ENCODE measurements at places on chromosomes 3 and 15.
A peak's percentile ranks its signal among the peaks of the same experiment; 100 is the strongest.

GRCh38 chr15:81336568-81336967 lies 12.6 kb upstream of the STARD5 start:
- no peak for DNase-seq

- DNase-seq: no peak
These were observed 133.5 kb downstream of the KCNMB2 start for GRCh38 chr3:178669758-178670157.

- no peak for DNase-seq
These were observed 100.2 kb upstream of the PTX3 start for GRCh38 chr3:157336252-157337009.

DNA sequence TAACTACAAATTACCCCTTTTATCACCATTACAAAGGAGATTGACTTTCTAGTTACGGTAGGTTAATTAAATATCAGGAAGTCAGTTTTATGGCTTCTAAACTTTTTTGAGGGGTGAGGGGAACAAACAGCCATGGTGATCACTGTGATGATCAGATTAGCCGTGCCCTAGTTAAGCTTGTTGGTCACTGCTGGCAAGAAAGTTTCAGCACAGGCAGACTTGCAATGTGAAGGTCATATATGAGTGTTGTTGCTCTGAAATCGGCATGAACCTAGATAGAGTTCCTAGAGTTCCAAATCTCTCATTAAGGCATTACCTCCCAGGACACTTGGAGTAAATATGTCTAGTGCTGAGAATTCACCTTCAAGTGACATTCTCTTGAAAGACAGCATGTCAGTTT lies 156.6 kb downstream of the GHSR start:
- DNase-seq: no peak

GRCh38 chr3:105835606-105836005 lies 33.2 kb downstream of the CBLB start:
- DNase-seq: no peak

DNA sequence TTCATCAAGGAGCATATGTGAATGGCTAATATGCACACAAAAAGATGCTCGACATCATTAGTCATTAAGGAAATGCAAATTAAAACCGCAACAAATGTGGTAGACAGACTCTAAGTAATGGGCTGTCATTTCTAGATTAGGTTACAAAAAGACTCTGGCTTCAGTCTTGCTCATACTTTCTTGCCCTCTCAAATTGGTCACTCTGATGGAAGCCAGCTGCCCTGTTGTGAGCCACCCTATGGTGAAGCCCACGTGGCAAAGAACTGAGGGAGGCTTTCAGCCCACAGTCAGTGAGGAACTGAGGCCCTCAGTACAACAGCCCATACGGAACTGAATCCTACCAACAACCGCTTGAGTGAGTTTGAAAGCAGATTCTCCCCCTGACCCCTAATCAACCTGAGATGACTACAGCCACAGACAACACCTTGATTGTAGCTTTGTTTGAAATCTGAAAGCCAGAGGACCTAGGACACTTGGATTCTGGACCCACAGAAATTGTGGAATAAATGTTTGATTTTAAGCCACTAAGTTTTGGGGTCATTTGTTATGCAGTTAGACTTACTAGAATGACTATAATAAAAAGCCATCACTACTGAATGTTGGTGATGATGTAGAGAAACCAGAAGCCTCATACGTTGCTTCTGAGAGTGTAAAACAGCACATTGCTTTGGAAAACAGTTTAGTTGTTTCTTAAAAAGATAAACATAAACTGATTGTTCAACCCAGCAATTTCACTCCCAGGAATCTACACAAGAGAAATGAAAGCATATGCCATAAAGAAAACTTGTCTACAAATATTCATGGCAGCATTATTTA lies 45.7 kb downstream of the EHHADH start:
- DNase-seq: peak; percentile 32

- peak; percentile 54 for DNase-seq
These were observed at the start of gene PLCL2 for GRCh38 chr3:16884748-16885592. TSS of gene PLCL2 (plus strand) at chr3:16884955. CDS start at chr3:16885040, 85 bp downstream.

DNA sequence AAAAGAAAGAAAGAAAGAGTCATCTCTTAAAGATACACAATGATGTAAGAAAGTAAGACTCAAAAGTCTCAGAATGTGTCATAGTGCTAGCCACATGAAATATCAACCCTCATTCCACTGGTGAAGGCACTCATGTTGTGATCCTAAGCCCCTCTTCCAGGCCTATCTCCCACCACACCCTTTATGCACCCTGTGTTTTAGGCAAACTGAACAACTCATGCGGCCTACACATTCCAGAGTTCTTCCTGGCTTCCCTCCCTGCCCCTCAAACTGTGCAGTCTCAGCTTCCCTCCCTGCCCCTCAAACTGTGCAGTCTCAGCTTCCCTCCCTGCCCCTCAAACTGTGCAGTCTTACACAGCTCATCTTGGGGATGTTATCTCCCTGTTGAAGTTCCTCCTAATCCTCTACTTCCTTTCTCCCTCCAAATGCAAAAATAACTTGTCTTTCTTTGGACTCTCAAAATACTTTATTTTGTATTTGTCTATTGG lies 69.0 kb upstream of the FNDC3B start:
- DNase-seq: no peak

GRCh38 chr15:41182266-41182665 lies 48.3 kb downstream of the EXD1 start:
- DNase-seq: no peak

DNA sequence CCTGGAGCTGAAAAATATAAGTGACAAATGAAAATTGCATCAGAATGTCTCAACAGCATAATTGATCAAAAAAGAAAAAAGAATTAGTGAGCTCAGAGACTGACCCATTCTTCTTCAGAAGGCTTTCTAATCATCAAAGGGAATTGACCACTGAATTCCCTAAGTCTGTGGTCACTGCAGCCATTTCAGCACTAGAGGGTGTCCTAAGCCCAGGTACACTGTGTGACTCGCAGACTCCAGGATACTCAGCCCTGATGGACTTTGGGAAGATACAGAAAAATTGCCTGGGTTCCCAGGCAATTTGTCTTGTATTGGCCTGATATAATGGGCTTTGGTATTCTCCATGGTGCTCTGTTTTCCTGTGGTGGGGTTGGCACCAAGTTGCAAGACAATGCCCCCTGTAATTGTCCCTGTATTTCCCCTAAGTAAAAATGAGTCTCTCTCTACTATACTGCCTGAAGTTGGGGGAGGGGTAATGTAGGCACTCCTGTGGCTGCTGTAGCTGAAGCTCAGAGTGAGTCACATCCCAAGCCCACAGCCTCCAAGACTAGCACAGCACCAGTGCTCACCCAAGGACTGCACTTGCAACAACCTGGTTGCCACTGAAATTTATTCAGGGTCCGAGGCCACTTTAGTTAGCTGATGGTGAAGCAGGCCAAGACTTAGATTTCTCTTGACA lies 256.0 kb upstream of the STAC start:
- no peak for DNase-seq

- no peak for DNase-seq
These were observed 27.4 kb upstream of the SNTN start for GRCh38 chr3:63624941-63625560.

- no peak for DNase-seq
These were observed 20.4 kb downstream of the COLQ start for GRCh38 chr3:15501126-15501525.

- DNase-seq: no peak
These were observed 14.9 kb upstream of the LEKR1 start for GRCh38 chr3:156811089-156811862.

- no peak for DNase-seq
These were observed 11.7 kb downstream of the MAP1A start for GRCh38 chr15:43529141-43529540.

GRCh38 chr15:86663304-86663703 lies 583.6 kb downstream of the AGBL1 start:
- DNase-seq: no peak

DNA sequence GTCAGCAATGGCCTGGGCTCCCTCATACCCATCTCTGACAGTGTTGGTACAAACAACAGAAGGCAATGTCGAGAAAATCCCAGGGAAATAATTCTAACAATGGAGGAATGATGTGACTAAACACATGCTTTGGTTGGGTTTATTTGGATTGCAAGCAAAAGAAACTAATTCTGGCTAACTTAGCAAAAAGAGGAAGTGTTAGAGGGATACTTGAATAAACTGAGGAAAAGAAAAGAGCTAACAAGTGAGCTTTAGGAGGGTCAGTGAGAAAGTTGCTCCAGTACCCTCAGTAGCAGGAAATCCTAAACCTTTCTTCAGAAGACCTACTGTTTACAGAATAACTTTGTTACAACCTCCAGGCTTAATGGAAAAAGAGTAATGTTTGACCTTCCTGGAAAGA lies 264.6 kb upstream of the WNT5A start:
- DNase-seq: no peak

GRCh38 chr15:67335534-67336222 lies 81.1 kb downstream of the IQCH start:
- DNase-seq: no peak

- no peak for DNase-seq
These were observed 15.0 kb downstream of the FRMD4B start for GRCh38 chr3:69370901-69371301.

DNA sequence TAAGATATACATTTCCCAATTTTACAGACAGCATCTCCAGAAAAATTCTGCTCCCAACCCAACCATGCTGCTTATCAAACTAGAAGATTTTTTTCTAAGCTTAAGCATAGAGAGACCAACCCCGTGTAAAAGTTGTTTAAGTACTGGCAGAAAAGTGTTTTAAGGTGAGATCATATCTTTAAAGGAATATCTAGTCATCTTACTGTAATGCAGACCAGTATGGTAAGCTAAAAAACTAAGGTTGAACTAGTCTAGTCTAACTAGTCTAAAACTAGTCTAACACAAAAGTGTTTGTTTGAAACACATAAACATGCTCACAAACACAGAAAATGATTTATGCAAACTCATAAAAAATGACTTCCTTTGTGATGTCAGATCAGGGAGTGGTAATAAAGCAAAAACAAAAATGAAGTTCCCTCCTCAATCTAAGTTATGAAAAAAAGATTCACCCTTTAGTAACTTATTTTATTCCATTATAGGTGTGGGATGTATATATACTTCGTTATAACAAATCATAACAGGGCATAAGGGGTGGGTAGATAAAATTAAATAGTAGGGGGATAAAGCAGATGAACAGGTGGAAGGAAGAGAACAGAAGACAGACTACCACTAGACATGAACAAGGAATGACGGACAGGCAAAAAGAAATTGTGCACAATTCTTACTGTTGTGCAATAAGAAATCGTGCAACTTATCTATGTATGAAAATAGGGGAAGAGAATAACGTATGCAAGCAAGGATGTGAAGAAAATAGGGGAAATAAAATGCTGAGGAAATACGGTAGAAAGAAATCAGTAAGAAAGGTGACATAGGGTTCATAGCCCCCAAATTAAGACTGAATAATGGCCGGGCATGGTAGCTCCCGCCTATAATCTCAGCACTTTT lies 10.0 kb downstream of the MYO5A start:
- no peak for DNase-seq

DNA sequence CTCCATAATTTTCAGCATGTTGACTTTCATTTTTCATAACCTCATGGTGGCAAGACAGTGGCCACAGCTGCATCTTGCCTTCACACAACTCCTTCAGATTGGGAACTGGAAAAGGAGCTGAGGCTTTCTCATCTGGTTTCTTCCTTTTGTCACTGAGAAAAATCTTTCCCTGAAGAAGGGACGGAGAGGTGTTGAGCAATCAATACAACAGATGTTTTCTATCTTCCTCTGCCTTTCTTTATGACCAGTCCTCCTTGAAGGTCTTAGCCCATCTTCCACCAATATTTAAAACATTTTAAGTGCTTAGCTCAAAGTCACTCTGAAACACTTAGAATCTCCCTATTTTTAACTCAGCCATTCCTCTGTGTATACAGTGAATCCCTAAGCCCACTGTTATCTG lies 11.9 kb downstream of the ZNF660 start:
- no peak for DNase-seq

GRCh38 chr3:134419214-134419959 lies 45.1 kb upstream of the AMOTL2 start:
- DNase-seq: no peak

DNA sequence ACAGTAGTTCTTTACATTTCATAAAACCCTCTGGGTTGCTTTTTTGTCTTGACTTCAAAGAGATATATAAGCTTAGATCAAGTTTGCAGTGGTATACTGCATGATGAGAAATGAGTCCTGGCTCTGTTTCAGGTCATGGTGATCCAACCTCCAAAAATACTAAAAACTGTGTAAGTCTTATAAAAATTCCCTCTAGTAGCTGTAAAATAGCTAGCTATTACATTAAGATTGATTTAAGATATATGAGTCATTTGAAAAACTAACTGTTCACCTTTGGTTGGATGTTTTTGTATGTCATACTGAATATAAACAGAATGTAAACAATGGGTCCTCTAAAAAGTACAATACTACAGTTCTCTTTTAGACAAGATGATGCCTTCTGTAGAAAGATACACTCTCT lies 879.2 kb downstream of the ROBO1 start:
- DNase-seq: no peak

DNA sequence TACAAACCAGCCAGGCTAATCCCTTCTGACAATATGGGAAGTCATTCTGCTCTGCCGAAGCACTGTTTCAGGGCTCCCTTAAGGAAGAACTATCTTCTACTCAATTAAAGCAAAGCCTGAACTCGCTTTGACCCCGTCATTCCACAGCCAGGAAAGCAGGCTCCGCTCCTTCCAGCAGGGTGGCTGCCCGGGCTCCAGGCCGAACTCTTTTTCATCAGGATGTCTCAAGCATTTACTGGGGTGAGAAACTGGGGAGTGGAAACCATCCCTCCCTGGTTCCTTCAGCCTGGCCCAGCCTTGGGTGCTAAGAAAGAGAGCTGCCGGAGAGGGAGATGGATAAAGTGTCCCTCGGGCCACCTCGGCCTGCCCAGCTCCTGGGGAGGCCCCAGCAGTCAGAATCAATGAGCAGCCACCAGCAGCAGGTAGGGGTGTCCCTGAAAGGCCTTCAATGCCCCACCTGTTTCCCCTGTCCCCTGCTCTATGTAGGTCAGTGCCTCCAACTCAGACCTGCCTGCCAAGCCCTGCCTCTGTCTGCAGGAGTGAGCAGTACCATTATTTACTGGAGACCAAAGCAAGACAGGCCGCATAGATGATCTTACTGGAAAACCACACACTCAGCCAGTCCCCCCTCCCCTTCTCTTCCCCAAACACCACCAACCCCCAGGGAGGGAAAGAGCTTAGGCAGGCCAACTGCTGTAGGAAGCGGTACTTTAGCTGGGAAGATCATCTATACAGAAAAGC lies 225.6 kb upstream of the TLE3 start:
- DNase-seq: no peak

- DNase-seq: no peak
These were observed 40.6 kb upstream of the C3orf80 start for GRCh38 chr3:160184655-160185054.

GRCh38 chr3:195187609-195188425 lies 83.1 kb downstream of the XXYLT1 start:
- DNase-seq: no peak

DNA sequence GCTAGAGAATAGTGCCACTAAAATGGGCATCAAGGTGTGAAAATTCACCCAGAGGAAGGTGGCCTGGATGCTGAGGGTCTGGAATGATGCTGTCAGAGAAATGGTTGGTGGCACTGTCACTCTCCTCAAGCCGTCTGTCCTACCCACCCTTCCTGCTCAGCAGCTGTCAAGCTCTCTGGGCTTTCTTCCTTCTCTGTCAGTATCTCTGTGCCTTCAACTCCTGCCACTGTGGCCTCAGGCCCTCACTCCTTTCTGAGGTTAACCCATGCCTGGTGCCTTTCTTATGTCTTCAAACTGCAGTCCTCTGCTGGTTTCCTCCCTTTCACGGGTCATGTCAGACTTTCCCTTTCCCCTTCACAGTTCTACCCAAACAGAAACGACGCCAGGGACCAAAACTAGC lies 4.4 kb downstream of the MYO5C start:
- no peak for DNase-seq

- DNase-seq: no peak
These were observed 557.8 kb upstream of the CCDC54 start for GRCh38 chr3:106819440-106819839.
